Retina (tissue), 1 donor: ENCODE measurements at places on chromosomes 3 and 15.

DNA sequence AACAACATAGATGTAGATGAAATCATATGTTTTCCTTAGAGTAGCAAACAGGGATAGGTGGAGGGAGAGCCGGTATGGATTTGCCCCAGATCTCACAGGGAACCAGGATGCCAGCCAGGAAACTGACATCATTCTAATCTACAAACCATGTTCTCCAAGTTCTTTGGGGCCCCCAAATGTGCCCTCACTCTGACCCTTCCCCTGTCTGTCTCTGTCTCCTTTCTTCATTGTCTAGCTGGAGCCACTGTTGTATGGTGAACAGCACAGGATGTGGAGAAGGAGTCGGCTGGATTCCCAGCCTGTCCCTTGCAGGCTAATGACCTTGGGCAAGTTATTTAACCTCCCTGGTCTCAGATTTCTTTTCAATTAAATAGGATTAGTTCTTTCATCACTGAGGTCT, 962 bp downstream of the ATP13A5 start:
- peak; percentile 34 for DNase-seq

DNA sequence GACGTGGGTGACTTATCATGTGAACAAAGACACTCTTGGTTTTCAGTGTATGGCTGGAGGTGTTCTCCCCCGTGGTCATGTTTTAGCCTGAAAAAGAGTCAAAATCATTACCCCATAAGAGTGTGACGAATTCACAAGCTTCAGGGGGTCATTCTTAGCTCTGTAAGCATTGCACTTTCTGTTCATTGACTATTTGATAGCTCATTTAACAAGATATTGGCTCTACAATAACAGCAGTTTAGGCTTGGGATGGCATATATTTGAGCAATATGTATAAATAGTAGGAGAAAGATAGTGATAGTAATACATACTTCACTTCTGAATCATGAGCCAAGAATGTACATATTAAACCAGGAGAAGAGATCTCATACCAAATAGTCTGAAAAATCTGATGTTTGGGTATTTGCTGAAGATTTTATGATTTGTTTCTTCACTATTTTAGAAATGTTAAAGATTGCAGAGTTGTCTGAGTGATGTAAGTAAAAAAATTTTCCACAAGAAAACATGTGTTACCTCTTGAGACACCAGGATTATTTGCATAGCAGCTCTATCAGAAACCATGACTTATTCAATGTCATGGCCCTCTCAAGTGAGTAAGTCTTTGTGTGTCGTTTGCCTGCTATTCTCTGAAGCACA, 996.0 kb downstream of the OTOL1 start:
- no peak for DNase-seq

DNA sequence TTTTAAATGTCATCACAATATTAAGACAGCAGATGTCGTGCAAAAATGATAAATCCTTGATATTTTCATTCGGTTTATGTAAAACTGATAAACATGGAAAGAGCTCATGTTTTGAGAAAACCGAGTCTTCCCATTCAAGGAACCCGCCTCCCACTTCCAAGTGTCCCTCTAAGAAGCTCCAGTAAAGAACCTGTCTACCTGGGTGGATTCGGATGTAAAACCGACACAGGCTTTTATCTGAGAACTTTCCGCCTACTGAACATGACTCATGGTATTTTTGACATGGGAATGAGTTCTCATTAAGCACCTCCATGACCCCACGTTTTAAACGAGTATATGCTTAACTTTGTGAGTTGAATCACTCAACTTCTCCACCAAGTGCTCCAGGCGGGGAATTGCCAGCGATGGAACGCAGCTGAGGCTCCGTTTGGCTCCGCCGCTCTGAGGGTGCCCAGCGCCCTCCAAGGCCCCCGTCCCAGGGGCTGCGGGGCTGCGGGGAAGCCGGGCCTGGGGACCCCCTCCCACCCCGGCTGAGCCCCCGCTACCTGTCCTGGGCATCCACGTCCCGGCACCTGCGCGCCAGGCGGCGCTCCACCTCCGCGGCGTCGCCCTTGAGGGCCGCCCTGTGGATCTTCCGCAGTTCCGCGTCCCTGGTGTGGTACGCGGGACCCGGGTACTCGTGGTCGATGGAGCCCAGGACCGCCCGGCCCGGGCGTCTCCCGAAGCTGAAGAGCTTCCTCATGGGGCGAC, 119.9 kb downstream of the LMLN start:
- no peak for DNase-seq

- no peak for DNase-seq
Measured at GRCh38 chr3:143170676-143171075, 51.1 kb downstream of the CHST2 start.

DNA sequence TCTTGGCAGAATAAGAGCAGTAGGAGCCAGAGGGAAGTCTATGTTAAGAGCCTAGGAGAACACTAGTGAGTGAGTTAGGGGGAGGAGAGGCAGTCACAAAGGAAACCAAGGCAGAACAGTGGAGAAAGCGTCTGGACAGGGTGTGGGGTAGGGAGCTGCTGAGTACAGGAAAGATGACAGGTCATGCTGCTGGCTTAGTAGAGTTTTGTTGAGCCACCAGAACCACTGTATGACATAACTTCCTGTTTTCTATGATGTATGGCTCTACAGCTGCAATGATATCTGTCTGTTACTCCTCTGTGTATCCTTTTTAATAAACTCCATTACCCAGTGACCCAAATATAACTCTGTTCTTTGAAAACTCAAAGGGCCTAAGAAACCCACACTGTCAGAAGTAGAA, 10.6 kb upstream of the STT3B start:
- DNase-seq = no peak

DNA sequence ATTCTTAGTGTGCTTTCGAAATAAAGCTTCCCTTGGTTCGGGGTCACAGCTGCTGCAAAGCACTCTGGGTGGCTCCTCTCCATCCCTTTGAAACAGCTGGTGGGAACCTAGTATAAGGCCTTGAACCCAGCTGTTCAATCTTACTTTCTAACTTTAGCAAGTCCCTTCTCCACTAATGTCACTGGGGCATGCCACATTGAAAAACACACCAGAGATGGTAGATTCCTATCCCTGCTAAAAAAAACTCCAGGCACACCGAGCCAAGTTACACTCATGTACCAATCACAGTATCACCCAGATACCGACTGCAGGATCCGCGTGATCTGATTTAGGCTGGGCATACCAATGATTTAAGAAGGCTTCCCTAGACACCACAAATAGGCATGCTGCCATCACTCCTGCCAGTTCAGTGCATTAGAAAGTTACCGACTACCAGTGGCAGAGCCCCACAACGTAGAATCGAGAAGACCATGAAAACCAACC, 65.0 kb downstream of the WWTR1 start:
- no peak for DNase-seq

DNA sequence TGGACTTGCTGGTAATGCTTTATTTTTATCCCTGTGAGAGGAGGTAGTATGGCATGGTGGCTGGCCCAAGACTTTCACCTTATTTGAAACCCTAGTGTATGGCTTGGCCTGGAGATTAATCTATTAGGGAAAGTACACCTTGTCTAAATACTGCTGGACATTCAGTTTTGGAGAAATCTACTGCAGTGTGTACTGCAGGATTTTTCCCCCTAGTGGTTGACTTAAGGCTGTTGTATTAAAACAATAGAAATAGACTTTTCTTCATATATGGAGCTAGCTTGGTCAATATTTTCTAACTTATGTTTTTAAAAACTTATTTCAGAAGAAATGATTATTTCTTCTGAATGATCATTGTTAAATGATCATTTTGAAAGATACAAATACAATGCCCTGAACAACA, 13.9 kb upstream of the SLITRK3 start:
- no peak for DNase-seq
